ENCODE measurements at places on chromosomes 5 and 9.

- peak; percentile 35 for DNase-seq
Measured at GRCh38 chr9:33721674-33722358, 73.5 kb upstream of the PRSS3 start.

DNA sequence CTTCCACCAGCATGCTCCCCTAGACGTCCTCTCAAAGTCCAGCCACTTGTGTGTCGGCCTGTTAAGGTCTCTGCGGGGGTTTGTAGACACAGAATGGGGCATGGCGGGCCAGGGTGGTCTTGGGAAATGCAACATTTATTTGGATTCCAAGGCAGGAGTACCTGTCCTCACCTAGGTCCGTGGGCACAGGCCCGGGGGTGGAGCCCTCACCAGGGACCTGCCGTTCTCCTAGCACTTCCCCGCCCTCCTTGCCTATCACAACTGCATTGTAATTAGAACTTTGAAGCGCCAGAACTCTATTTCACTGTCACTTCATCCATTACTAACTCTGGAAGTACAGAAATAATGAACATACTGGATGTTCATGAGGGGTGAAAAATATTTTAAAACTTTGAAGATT is 268.3 kb upstream of the ACTBL2 start:
- no peak for DNase-seq

DNA sequence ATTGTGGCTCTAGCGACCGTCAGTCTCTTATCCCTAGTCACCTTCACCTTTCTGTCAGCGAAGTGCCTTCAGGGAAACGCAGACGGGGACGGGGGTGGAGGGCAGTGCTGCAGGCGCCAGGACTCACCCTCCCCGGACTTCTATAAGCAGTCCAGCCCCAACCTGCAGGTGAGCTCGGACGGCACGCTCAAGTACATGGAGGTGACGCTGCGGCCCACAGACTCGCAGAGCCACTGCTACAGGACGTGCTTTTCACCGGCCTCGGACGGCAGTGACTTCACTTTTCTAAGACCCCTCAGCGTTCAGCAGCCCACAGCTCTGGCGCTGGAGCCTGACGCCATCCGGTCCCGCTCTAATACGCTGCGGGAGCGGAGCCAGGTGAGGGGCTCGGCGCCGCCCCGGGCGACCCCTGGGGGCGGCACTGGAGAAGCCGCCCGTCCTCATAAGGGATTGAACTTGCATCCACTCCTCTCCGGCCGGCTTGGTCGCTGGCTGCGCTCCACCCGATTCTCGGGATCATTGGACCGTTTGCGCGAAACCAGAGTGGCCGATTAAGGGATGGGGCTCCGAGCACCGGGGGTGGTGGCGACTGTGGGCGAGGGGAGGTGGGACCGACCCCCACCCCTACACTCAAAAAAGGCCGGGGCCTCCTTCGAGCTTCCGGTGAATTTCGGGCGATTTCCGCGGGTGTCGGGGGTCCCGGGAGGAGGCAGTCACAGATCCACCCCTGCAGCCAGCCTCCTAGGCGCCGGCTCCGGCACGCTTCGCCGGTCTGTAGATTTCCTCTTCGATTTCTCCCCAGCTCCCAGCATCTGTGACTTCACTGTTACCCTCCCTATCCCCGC is 2.7 kb downstream of the PCDHGC5 start:
- no peak for DNase-seq

GRCh38 chr9:128733256-128733655 is 9.3 kb upstream of the ZDHHC12 start:
- peak; percentile 60 for DNase-seq

DNA sequence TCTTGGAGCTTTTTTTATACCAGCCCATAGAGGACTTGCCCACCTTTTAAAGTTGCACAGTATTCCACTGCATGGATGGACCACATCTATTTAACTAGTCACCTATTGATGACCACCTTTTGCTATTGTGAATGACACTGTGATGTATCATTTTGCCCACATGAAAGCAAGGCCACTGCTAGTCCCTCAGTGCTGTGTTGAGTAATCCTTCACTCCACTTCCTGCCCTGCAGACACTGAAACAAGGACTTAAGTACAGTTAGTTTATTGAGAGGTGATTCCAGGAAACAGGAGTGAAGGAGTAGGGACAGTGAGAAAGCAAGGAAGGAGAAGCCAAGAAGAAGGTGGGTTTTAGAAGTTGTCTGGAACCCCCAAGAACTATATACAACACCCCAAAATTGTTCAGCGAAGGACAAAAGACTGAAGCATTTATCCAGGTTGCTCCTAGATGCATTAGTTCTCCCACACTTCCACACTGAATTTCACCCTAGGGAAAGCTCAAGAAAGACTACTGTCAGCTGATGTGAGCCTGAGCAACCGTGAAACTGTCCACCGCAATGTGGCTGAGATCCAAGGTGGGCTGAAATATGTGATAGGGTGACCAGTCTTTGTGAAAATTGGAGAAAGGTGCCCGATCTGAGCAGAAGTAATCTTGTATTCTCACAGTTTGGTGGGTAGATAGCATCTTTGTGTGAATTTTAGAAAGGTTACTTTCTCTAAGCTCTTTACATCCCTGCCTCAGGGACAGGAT is 45.2 kb upstream of the ANKRD31 start:
- DNase-seq, result no peak

DNA sequence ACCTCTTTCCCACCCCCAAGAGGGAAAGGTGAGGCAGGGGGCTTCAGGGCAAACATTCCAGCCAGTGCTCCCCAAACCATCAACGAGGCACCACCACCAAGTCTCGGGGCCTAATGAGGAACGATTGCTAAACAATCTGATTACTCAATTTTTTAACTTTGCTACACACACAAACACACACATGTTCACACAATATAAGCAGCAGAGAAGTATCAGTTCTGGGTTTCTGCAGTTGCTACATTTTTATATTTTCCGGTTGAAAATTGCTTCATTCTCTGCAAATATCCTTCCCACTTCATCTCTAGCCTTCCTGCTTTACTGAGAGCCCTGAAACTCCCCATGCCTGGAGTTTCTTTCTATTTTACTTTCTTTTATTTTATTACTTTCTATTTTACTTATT is 60.2 kb downstream of the FEM1C start:
- DNase-seq, result no peak
